NCI-H2081 (cell line): ENCODE measurements at places on chromosomes 6 and 20.
A peak's percentile ranks its signal among the peaks of the same experiment; 100 is the strongest.

- no peak for DNase-seq
These were observed 70.8 kb upstream of the SASH1 start for GRCh38 chr6:148271711-148272439.

DNA sequence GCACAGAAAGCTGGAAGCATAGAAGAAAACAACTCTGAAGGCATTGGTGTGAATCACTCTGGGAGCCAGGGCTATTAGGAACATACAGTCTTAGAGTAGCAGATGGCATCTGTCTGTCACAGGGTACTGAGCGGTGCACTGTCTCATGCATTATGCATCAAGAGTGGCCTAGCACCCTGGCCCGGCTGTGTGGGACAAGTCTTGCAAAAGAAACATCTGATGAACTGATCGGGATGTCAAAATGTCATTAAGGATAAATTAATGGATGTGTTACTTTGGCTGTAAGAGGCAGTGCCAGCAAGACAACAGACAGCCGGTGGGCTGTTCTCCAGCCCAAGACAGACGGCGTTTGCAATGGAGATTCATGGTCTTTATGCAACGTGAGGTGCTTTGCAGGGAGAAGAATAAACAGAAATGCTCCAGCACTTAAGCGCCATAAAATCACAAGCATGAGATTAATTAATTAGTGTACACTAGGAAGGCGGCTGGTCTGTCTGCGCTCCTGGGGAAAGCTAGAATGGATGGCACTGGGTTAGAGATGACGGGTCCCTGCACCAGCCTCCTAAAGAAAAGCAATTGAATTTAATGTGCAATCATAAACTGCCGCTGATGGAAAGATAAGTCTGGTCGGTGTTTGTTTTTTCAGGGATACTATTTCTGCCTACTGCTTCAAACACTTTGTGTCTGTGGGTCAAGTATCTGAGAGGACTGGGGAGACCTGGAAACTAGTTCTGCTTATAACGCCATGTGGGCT, 600.6 kb upstream of the CHD6 start:
- no peak for DNase-seq

GRCh38 chr6:117624869-117625481, 22.7 kb upstream of the GOPC start:
- no peak for DNase-seq

DNA sequence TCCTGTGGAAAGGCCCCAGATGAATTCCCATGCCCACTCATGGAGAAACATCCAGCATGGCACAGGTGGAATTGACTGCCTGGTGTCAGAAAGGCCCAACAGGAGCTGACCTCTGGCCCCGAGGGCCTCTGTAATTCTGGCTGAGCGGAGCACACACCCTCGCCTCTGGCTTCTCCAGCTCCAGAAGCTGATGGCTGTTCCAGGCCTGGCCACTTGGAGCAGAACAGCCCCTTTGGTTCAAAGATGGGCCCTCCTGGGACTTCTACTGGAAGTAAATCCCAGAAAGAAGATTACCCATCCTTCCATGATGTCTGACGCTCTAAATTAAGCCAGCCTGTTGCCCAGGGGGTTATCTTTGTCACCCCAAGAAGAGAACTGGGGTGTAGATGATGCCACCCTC, 275.1 kb upstream of the CDH4 start:
- DNase-seq = no peak

- DNase-seq = no peak
These were observed 11.0 kb downstream of the HDGFL1 start for GRCh38 chr6:22580337-22580736.

DNA sequence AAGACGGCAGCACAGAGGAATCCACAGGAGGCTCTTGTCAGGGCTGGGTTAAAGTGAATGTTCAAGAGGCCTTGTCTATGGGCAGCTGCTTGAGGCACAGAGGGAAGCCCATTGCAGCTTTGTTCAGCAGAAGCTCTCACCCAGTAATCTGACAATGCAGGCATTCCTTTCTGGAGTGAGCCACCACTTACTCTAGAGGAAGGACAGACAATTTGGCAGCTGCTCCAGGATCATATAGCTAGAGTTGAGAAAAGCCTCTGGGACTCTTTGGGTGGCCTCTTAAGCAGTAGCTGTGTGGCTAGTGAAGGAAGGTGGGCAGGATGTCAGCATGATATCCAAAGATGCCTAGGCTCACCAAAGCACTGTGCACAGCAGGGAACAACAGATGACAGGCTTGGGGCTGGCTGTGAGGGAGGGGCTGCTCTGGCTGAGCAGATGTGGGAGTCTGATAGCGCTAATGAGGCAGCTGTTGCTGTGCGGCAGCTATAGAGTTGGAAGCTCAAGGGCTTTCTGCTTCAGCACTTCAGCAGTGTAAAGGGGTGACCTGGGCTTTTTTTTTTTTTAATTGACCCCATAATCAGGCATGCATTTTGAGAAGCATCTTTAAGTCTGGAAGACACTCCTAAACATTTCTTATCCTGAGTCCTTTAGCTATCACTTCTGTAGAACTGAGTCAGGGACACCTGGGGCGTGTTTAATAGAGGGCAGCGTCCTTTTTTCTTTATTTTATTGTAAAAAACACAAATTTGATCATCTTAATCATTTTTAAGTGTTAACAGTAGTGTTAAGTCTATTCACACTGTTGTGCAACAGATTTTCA, 27.2 kb downstream of the CMTR1 start:
- DNase-seq = no peak

- DNase-seq = no peak
These were observed 82.2 kb downstream of the MYO6 start for GRCh38 chr6:75830959-75831885.

GRCh38 chr6:15493437-15494168, 169.2 kb downstream of the DTNBP1 start:
- no peak for DNase-seq

GRCh38 chr20:29326376-29327070, 1930.9 kb upstream of the DEFB115 start:
- no peak for DNase-seq

GRCh38 chr6:43942011-43942442, 172.0 kb downstream of the VEGFA start:
- no peak for DNase-seq

DNA sequence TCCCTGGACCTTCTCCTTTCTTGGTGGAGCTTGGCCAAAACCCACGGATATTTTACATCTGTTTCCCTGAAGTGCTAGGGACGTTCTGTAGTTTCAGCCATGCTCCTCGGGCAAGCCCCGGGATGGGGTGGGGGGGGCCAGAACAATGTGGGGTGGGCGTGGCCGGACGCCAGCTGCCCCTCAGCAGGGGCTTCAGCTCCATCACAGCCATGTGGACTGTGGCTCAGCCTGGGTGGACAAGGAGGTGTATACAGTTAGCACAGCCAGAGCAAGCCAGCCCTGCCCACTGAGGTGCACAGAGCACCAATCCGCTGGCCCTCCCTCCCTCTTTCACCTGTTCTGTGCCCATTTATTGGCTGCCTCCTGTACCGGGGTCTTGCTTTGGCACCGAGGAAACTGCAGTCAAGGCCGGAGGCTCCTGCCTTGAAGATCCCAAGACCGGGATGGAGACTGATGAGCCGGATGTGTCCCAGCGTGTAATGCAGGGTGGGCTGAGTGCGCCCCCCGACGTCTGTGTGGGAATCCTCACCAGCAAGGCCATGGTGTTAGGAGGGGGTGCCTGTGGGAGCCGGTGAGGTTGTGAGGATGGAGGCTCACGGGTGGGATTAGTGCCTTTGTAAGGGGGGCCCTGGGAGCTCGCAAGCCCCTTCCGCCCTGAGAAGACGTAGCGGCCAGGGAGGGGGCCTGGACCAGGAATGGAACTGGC, 28.0 kb downstream of the FRMD1 start:
- DNase-seq = no peak

DNA sequence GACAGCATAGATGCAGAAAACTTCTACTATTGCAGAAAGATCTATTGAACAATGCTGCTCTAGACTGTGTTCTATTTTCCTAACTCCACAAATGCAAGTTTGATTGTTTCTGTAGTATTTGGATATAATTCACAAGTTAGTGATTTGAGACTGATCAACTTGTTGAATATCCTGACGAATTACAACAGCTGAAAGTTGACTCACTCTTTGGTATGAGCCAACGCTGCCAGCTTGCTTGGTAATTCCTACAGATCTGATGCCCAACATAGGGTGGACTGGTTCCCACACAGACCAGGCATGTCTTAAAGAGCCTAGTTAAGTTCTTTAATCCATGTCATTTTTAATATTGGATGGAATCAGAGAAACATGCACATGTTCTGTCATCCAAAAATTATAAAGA, 231.0 kb upstream of the RAB32 start:
- no peak for DNase-seq

GRCh38 chr6:143754204-143754603, 76.4 kb downstream of the PHACTR2 start:
- no peak for DNase-seq

DNA sequence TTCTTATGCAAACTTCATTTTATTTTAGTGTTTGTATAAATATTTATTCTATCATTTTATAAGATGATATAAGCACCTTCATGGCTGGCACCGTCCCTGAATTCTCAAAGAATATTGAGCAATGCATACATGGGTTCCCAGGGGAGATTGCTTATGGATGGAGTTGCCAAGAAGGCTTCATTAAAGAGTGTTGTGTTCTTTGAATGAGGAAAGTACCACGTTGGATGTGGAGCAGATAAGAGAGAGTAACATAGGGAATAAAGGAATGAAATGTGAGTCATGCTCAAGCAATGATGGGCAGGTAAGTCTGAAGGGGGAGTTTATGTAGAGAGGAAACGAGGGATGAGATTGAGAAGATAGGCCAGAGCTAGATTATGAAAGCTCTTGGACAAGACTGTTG, 10.3 kb downstream of the DSE start:
- DNase-seq = no peak

- no peak for DNase-seq
These were observed 97.3 kb downstream of the TBC1D32 start for GRCh38 chr6:121236984-121237383.

DNA sequence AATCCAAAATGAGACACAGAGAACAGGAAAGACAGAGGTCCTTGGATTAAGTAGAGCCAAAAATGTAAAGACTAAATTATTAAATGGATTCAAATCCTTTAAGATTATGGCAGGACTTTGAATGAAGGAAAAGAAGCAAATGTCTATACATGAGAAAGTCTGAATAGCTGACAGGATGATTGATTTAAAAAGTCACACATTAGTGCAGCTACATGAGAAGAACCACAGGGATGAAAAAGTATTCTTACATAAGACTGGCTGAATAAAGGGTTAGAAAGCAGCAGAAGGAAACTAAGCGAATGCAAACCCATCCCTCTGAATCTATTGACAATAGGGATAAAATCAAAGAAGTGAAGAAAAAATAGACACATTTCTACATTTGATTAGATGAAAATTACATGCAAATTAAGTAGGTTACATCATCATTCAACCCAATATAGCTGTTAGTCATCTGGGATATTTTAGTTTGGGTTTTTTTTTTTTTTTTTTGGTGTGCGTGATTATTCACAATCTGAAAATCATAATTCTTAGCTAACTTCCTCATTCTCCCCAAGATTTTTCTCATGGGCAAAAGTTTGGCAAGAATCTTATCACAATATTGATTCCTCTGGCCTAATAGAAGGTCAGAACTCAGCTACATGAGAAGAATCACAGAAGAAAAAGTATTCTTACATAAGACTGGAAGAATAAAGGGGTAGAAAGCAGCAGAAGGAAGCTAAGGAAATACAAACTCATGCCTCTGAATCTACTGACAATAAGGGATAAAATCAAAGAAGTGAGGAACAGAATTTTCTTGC, 845.4 kb downstream of the HACE1 start:
- no peak for DNase-seq

GRCh38 chr6:154157706-154158105, 118.7 kb downstream of the OPRM1 start:
- DNase-seq = no peak

DNA sequence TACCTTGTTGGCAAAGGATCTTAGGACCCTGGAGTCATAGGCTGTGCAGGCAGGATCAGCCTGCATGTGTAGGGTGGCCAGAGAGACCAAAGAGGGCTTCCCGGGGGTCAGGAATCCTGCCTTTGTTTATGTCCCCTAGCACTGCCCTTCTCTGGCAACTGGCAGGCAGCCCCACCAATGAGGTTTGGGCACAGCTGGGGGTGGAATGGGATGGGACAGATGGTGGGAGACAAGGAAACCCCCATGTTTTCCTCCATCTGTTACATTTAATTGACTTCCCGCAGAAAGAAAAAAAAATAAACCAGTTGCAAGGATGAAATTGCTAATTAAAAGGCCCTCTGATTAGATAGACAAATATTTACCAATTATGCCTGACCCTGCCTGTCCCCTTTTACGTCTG, 27.6 kb downstream of the CD40 start:
- peak; percentile 3 for DNase-seq

GRCh38 chr6:109304284-109305015, 77.8 kb downstream of the CD164 start:
- DNase-seq = no peak

- no peak for DNase-seq
These were observed 13.8 kb downstream of the CFAP206 start for GRCh38 chr6:87421576-87421975.

DNA sequence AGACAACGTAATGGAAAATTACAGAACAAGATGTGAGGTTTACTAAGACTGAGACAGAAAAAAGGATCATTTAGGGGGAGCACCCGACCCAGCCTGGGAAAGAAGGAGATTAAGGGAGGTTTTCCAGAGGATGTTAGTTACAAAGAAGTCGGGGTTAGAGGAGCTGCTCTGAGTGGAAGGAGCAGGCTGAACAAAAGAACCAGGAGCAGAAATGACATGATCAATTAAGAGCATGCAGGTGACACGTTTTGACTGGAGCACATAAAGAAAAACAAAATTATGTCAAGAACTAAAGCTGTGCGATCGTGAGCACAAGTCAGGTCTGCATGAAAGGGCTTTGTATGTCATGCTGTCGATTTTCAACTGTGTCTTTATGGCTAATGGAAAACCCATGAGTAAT, 417.3 kb upstream of the MARCKS start:
- DNase-seq = no peak

GRCh38 chr6:143992285-143992684, 15.8 kb downstream of the PLAGL1 start:
- no peak for DNase-seq

GRCh38 chr20:36305602-36306551, at the start of gene DLGAP4:
Gene DLGAP4, plus strand, starts transcription at chr20:36306339. Its CDS starts 125,379 bp downstream, at chr20:36431718.
- DNase-seq = no peak

GRCh38 chr6:157072128-157072527, 251.2 kb downstream of the TMEM242 start:
- no peak for DNase-seq

GRCh38 chr6:145929037-145929633, 35.0 kb downstream of the SHPRH start:
- no peak for DNase-seq

DNA sequence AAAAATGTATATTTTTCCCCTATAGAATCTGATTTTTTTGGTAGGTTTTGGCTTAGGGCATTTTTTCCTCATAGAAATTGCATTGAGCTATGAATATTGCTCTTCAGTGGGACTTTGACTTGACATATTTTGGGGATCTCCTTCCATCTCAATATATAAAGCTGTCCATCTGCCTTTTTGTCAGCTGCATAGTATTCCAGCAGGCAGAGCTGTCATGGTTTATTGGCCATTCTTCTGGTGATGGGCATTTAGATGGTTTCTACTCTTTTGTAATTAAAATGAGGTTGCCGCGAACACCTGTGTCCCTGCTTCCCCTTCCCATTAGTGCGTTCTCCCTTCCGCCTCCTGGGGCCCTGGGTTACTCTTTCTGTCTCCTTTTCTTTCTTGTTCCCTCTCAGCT, 80.0 kb upstream of the NNAT start:
- DNase-seq = no peak
